SIG-M5 (cell line): ENCODE measurements at places on chromosomes 3 and 15.

DNA sequence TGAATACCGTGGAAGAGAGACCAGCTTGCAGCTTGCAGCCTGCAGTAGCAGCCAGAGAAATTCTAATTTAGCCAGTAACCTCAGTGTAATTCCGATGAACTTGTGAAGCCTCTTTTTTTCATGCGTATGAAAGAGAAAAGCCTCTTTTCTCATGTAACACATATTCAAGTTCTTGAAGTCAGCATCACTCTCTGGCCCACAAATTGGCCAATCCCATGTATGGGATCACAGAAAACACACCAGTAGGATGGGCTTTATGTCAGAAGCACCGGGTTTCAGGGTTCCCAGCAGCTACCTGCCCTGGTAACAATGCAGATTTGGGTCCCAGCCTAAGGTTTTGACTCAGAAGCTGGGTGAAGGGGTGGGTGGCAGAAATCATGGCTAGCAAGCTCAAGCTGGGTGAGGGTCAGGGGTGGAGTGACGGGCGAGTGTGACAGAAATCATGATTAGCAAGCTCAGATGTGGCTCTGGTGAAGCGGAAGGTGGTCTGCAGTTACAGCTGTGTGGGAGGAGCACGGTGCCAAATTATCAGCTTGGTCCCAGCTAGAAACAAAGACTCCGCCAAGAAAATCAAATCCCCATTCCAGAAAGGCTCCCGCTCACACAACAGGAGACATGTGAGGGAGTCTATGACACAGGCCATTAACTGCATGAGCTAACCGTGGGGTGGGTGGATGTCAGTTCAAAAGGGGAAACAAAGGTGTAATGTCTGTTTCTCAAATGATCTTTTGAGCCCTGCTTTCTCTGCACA lies 86.6 kb downstream of the SNRK start:
- no peak for DNase-seq

DNA sequence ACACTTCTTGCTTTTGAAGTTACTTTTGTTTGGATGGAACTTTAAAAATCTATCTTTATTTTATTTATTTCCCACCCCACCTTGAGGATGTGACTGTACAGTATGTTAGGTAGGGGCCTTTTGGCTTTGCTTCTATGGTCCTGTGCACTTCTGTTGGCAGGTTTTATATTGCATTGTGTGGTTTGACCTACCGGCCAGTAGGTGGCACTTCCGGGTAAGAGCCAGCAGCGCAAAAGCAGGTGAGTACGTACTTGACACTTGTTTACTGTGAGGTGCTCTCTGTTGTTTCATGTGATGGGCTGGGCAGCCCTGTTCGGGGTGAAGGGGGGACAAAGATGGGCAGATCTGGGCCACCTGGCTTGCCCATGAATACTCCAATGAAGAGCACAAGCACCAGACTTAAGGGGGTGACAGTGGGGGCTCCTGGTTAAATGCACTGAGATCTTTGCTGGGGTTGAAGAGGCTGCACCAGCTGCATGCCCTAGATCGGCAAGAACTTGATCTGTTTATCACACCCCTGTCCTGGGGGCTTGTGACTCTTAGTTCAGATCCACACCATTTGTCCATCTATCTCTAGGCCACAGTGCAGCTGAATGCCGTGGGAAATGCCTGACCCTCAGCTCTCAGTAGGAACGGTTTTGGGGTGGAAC lies 131.6 kb downstream of the NLGN1 start:
- no peak for DNase-seq

DNA sequence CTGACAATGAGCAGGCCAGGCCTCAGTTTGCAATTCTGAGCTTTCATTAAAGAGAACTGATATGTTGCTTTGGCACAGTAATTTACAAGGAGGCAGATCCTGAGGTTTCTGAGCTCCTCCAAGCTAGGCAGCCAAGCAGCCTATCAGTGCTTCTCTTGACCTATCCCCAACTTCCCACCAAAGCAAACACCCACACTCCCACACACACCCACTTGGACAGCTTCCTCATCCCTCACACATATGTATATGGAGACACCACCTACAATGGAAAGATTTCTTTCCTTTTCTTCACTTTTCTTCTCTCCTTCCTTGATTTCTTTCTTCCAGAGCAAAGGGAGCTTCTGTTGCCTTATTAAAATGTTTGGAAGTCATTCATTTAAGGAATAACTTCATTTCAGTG lies 217.0 kb downstream of the NLGN1 start:
- no peak for DNase-seq

GRCh38 chr3:51353691-51354090 lies 31.4 kb upstream of the MANF start:
- no peak for DNase-seq

DNA sequence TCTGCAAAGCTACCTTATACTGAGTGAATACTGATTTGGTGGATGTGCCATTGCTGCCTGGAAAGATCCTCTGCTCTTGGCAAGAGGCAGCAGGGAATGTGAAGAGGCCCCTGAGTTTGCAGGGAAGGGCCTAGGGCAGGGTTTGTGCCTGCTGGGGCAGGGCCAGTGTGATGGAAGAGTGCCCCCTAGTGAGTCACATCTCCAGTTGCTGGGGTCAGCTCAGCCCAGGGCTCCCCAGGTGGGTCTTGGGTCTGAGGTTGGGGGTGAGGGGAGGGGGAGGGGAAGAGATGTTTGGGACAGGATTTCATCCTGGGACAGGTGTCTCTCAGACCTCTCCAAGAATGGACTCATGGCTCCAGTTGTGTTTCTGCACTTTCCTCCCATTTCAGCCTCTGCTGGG lies 4.1 kb upstream of the AMOTL2 start:
- no peak for DNase-seq

- no peak for DNase-seq
These were observed 405.9 kb upstream of the ZNF385D start for GRCh38 chr3:22156868-22157267.
